ENCODE measurements at places on chromosomes 2 and 18. TPM values are rescaled to one million over a fixed set of nuclear protein-coding genes. Genes with fewer than 3 reads are reported as not detected.
A peak's percentile ranks its signal among the peaks of the same experiment; 100 is the strongest.

Gene VWA3B
- total RNA-seq, result 4.1 TPM

Gene GPBAR1
- total RNA-seq, result 5.7 TPM

Gene CLASP1
- total RNA-seq, result 42.7 TPM

Gene MAL
- 205 TPM for total RNA-seq

Gene IL36G
- not detected for total RNA-seq

Gene UCN
- 0.74 TPM for total RNA-seq

DNA sequence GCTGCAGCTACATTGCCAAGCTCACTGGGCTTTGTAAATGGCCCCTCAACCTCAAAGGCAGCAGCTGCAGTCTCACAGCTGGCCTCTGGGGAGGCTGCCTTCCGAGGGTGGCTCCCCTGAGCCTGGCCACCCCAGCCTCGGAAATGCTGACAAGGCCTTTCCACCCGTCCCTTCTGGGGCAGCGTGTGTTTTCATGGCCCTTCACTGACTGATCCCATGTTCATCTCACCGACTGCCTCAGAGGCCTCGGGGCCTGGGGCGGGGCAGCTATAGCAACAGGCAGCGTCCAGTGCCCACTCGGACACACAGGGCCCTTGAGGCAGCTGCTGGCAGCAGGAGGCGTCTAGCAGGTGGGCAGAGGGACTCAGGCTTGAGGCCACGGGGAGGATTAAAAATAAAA lies 149.7 kb downstream of the GLI2 start:
- no peak overlapping the region for H3K27ac ChIP-seq

GRCh38 chr2:106667478-106668070 lies 180.4 kb downstream of the CD8B2 start:
- no peak for DNase-seq
- no peaks in the 10 kb centered on the region for H3K4me1 ChIP-seq
- no peak overlapping the region for H3K27ac ChIP-seq
- no peaks in the 10 kb centered on the region for H3K27me3 ChIP-seq

DNA sequence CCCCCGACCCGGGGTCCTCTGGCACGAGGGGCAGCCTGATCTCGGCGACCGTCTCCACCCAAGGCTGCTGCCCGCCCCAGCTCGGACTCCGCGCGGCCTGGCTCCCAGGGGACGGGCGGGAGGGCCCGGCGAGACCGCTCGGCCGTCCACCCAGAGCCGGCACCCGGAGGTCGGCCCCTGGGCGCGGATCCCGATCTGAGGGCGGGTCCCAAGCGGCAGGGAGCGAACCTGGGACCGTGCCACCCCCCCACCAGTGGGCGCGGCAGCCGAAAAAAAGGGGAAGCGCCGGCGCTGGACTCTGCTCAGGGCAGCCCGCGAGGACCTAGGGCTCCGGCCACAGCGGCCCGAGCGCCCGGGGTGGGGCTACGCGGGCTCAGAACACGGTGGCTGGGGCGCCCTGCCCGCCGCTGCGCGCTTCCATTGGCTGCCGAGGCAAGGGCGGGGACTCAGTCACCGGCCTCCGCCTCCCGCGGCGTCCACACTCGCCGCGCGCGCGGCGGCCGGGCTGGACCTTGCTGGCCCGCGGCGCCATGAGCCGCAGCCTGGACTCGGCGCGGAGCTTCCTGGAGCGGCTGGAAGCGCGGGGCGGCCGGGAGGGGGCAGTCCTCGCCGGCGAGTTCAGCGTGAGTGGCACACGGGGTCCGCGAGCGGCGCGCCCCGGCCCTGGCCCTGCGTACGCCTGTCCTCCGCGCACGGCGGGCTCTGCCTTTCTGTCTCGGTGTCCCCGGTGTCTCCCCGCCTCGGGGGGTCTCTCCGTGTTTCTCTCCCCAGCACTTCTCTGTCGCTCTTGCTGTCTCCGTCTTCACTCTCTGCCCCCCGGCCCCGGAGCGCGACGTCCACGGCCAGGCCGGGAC lies at the start of gene PTPN18:
Gene PTPN18 (plus strand): TSS at position 479 of the 854 bp plus-strand sequence. CDS start 52 bp downstream, at position 531.
- H3K27ac ChIP-seq, result peak within 1 kb of the TSS; percentile 34
- peak within 1 kb of the TSS; percentile 87 for H3K4me3 ChIP-seq
- peaks cover 23% of the 10 kb centered on the region for H3K4me1 ChIP-seq
- DNase-seq, result peak; percentile 86
- no peaks in the 10 kb centered on the region for H3K27me3 ChIP-seq

- H3K27ac ChIP-seq, result no peak overlapping the region
- no peaks in the 10 kb centered on the region for H3K36me3 ChIP-seq
- peaks cover 17% of the 10 kb centered on the region for H3K4me1 ChIP-seq
- H3K4me3 ChIP-seq, result no peak overlapping the region
- no peak for DNase-seq
- no peaks in the 10 kb centered on the region for H3K27me3 ChIP-seq
Measured at GRCh38 chr2:197423307-197423706, 11.5 kb downstream of the SF3B1 start.

GRCh38 chr2:201059961-201060755 lies 11.3 kb downstream of the HYCC2 start:
- DNase-seq, result no peak
- H3K4me1 ChIP-seq, result peaks cover 11% of the 10 kb centered on the region
- H3K27ac ChIP-seq, result no peak overlapping the region
- no peaks in the 10 kb centered on the region for H3K27me3 ChIP-seq
- H3K36me3 ChIP-seq, result peaks cover 14% of the 10 kb centered on the region
